ENCODE measurements at places on chromosomes 5 and 9.

GRCh38 chr5:61624553-61625136 is 292.6 kb downstream of the ZSWIM6 start:
- DNase-seq: no peak

DNA sequence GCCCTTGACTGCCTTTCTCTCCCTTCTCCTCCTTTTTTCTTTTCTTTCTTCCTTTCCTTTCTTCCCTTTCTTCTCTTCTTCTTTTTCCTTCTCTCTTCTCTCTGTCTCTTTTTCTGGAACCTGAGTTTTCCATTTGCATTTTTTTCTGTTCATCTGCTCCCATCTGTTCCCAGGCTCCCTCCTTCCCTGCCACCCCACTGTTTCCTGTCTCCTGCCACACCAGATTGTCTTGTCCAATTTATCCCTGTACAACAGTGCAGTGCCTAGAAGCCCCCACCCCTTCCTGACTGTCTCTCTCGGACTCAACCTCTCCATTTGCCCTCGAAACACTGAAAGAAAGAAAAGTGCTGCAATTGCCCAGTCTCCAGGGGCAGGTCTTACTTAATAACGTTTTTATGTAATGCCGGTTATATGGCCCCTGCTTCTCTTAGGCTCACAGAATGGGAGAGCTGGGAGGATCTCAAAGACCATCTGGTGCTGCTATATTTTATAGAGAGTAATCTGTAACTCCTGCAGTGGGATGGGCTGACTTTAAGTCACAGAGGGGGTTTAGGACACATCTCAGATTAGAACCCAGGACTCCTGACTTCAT is 101.4 kb downstream of the RALGPS1 start:
- no peak for DNase-seq

DNA sequence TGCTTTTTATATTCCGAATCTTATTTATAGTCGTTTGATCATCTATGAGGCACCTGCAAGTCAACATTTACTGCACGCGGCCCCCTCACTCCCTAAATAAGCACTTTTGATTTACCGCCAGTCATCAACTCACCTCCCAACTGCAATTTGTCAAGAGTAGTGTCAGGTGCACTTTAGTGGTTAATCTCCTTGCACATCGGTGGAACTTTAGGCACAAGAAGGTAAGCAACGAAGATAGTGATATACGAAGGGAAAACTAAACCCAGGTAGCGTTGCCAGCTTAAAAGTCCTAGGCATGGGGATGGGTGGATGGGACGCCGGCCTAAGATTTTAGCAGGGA is 513 bp upstream of the RNF180 start:
- DNase-seq: no peak

- peak; percentile 20 for DNase-seq
Measured at GRCh38 chr9:129483415-129484351, 137.2 kb downstream of the C9orf50 start.

DNA sequence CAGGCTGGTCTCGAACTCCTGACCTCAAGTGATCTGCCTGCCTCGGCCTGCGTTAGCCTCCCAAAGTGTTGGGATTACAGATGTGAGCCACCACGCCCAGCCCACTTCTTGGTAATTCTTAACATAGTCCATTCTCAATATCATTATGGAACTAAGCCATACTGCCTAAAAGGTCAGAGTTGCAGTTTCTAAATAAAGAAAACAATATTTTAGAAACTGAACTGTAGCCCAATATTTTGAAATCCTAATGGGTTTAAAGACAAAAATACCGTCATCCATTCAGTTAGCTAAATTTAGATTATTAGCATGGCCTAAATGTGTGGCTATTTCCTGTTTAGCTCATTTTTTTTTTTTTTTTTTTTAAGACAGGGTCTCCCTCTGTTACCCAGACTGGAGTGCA is 99.5 kb downstream of the USP20 start:
- no peak for DNase-seq
